ENCODE measurements at places on chromosomes 2 and 18. TPM values are rescaled to one million over a fixed set of nuclear protein-coding genes. Genes with fewer than 3 reads are reported as not detected.

The BCL11A gene
- polyA plus RNA-seq = 12.2 TPM

The LOXHD1 gene
- polyA plus RNA-seq = 0.03 TPM

The SRD5A2 gene
- 0.02 TPM for polyA plus RNA-seq

The SLC4A5 gene
- polyA plus RNA-seq = 0.42 TPM

The SCLY gene
- 111 TPM for polyA plus RNA-seq

The SLC9A4 gene
- not detected for polyA plus RNA-seq

The NTSR2 gene
- polyA plus RNA-seq = 0.09 TPM

The STAT4 gene
- 0.36 TPM for polyA plus RNA-seq

The ALS2 gene
- polyA plus RNA-seq = 12.1 TPM

The ST3GAL5 gene
- polyA plus RNA-seq = 1.6 TPM

The FER1L5 gene
- 0.23 TPM for polyA plus RNA-seq

The CD207 gene
- polyA plus RNA-seq = not detected

The CCDC102B gene
- polyA plus RNA-seq = 1.1 TPM

The ACMSD gene
- polyA plus RNA-seq = not detected

The CPLX4 gene
- polyA plus RNA-seq = not detected

The SP140 gene
- 0.23 TPM for polyA plus RNA-seq

The RNU2-63P gene
- not detected for polyA plus RNA-seq

The GPR39 gene
- 2.7 TPM for polyA plus RNA-seq

The METTL4 gene
- polyA plus RNA-seq = 8.5 TPM

The IFIH1 gene
- 0.32 TPM for polyA plus RNA-seq

The GPAT2 gene
- 0.26 TPM for polyA plus RNA-seq

The TTR gene
- not detected for polyA plus RNA-seq

The TNFAIP6 gene
- polyA plus RNA-seq = 1.1 TPM

The ZEB2 gene
- polyA plus RNA-seq = 0.22 TPM

The WDR75 gene
- polyA plus RNA-seq = 15.3 TPM

The CAPN13 gene
- 1.5 TPM for polyA plus RNA-seq

The NOL4 gene
- polyA plus RNA-seq = 0.09 TPM

The CLEC4F gene
- not detected for polyA plus RNA-seq

The TEX44 gene
- polyA plus RNA-seq = not detected

All from H1 (cell line).